ENCODE measurements at places on chromosomes 1 and 21.

DNA sequence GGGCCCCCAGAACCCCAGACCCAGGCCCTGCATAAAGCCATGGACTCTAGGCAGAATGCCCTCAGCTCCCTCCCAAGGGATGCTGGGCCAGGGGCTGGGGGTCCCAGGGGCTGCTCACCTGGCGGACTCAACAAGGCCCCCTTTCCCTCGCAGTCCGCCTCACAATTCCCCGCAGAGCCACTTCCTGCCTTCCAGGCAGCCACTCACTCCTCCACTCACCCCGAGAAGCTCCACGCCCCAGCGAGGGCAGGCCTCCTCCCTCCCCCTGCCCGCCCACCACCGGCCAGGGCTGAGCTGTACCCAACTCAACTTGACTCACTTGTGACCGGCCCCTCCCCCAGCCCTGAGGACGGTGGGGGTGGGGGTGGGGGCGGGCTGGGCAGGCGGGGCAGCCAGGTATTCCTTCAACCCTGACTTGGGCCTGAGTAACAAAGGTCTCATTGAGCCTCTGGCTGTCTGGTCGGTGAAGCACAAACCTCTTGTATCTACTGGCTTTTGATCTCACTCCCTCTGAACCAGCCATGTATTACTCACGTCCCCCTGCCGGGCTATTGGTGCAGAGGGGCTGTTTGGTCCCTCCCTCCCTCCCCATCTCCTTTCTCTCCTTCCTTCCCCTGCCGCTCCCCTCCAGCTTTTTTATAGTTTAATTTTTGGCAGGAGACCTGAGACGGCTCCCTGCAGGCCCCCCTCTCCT is 5.9 kb downstream of the BLACAT1 start:
- no peak for DNase-seq
- H3K27me3 ChIP-seq = peaks cover 32% of the 10 kb centered on the region
- peak overlapping the region; percentile 69 for H3K4me3 ChIP-seq

DNA sequence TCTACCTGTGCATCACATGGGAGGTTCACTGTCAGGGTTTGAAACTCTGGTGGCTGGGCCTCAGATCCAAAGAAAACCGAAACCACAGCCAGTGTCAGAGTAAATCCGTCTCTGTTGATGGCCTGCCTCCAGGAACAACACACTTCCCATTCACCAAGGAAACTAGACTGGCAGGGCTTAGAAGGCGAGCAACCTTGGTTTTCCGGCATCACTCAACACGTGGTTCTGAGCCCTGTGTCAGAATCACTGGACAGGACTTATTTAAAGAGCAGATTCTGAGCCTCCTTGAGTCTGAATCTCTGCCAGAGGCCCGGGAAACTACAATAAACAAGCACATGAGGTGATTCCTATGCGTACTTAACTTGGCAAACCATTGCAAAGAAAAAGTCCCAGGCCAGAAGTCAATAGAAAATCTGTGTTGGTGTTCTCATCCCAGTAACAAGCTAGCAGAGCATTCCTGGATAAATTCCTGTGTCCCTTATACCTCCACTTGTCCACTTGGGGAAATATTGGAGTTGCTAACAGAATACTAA is 70.0 kb downstream of the KCTD3 start:
- no peak for DNase-seq
- no peak overlapping the region for H3K27ac ChIP-seq
- H3K4me1 ChIP-seq = no peaks in the 10 kb centered on the region
- no peak overlapping the region for H3K4me3 ChIP-seq
- H3K36me3 ChIP-seq = no peaks in the 10 kb centered on the region

- H3K36me3 ChIP-seq = no peaks in the 10 kb centered on the region
- peak overlapping the region; percentile 50 for H3K27ac ChIP-seq
- no peak overlapping the region for H3K4me3 ChIP-seq
These were observed 42.9 kb downstream of the CAMK2N1 start for GRCh38 chr1:20442920-20443625.

- H3K27me3 ChIP-seq = peaks cover 3% of the 10 kb centered on the region
- peak; percentile 78 for DNase-seq
- H3K27ac ChIP-seq = peak overlapping the region; percentile 62
- H3K4me1 ChIP-seq = peaks cover 5% of the 10 kb centered on the region
- no peak overlapping the region for H3K4me3 ChIP-seq
These were observed 60.3 kb upstream of the KRTAP19-8 start for GRCh38 chr21:31098576-31099005.
